Activated T-helper 1 cell treated with anti-CD3 and anti-CD28 coated beads, Interleukin-2, amount 50 U/mL, for 16 hours (primary cell): ENCODE measurements at places on chromosomes 2 and 18.

- no peak for DNase-seq
Measured at GRCh38 chr2:151670846-151671597, 63.3 kb downstream of the NEB start.

DNA sequence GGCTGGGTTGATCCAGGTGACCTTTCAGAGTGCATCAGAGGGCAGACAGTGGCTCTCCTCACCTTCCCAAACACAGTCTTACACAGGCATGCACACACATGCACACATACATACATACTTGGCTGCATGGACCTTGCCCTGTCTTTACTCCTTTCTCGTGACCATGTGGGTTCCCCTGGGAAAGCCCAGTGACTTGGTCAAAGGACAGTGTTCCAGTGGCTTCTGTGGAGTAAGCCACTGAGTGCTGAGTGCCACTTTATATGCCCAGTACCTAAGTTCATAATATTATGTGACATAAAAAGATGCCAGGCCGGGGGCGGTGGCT is 249.4 kb downstream of the MYCN start:
- no peak for DNase-seq

DNA sequence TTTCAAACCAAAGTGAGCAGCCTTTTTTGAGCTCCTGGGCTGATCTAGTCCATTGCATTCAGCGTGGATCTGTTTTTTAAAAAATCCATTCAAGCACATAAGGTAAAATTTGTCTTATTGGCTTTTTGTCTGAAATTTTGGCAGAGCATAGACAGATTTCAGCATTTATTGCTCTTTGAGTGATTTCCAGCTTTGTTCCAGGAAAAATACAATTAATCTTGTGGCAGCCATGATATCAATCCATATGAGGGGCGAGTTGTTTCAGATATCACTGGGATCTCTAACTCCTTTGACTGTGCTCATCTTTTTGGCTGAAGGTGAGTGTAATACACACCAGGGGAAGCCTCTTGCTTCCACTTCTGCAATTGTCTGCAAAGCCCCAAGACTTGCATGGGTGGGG is 523.9 kb downstream of the SLC4A3 start:
- no peak for DNase-seq

DNA sequence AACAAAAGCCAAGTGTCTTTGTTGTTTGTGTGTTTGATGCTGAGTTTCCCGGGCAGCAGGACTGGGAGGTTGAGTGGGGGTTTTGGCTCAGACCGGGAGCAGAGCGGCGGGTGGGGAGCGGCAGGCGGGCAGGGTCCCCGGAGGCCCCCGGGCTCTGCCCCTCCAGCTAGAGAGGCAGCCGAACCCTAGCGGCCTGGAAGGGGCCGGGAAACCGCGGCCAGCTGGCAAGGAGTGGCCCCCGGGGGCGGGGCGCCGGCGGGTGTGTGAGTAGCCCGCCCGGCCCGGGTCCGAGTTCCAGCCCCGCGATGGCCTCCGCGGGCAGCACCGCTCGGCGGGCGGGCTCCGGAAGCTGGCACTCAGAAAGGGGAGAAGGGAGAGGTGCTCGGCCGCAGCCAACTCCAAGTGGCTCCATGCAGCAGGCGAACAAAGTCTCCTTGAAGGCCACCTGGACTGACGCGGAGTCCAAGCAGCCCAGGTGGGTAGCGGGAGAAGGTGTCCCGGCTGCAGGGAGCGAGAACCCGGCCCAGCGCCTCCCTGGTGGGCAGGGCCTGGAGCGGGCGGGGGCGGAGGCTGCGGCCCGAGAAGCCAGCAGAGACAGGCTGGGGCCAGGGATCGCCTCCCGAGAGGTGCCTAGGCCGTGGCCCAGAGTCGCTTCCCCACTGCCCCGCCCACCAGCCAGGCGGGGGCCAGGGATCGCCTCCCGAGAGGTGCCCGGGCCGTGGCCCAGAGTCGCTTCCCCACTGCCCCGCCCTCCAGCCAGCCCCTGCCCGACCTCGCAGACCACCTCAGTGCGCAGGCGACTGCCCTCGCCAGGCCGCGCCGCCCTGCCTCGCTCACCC is at the start of gene ANKRD53:
TSS of gene ANKRD53 (plus strand) at position 290 of the 839 bp plus-strand sequence. CDS start at position 306, 16 bp downstream.
- DNase-seq: no peak

- no peak for DNase-seq
Measured at GRCh38 chr2:9247177-9247576, 40.6 kb downstream of the ASAP2 start.

GRCh38 chr2:199606193-199606780 is 148.5 kb upstream of the SATB2 start:
- no peak for DNase-seq

GRCh38 chr2:173755798-173756197 is 209.4 kb downstream of the SP3 start:
- DNase-seq: no peak

GRCh38 chr2:109242654-109243331 is 113.8 kb downstream of the SH3RF3 start:
- no peak for DNase-seq

DNA sequence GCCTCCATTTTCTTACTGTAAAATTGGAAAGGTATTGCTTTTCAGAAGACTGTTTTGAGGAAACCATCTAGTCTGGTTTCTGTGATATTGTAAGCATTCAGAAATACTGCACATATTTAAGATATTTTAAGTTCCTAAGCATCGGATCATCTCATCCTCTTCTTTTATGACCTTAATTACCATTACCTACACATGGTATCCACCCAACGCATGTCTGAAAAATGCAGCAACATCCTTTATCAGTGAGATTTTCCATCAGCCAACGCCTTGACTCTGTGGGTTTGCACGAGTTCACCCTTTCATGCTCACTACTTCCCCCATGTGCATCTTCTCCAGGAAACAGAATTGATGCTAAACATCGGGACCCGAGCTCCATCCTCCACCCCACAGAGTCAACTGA is 84.3 kb downstream of the COL4A4 start:
- no peak for DNase-seq

GRCh38 chr2:96386470-96386869 is 50.9 kb downstream of the NCAPH start:
- DNase-seq: no peak

DNA sequence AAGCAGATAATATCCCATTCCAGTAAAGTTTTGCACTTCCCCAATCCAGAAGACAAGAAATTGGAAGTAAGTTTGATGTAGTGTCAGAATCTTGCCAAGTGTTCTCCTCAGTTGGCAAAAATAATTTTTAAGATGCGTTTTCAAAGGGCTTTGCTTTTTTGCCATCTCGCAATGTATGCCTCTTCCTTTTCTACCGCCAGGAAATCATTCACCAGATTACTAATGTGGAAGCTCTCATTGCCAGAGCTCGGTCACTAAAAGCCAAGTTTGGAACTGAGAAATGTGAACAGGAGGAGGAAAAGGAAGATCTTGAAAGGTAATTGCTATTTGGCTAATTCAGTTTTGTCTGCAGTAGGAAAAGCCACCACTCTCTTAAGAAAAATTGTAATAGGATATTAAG is 110.7 kb downstream of the RAB3GAP1 start:
- no peak for DNase-seq

DNA sequence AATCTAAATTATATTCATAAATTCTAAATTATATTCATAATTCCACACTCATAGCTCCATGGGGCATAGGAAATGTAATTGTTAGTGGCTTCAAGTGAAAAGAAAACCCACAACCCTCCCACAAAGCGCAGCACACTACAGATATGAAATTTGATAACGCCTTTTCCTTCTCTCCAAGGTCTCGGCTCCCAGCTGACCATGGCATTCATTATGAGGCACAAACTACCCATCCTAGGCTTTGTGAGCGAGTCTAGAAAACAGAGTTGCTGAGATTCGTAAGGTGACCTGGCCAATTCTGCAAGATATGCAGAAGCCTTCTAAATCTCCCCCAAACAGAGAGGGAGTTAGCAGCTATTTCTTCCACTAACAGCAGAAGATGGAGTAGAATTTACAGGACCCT is 5.4 kb downstream of the NPPC start:
- DNase-seq: no peak

- no peak for DNase-seq
Measured at GRCh38 chr18:55351241-55351691, 236.7 kb downstream of the TCF4 start.

- no peak for DNase-seq
Measured at GRCh38 chr2:219462349-219462748, 27.7 kb downstream of the SPEG start.

DNA sequence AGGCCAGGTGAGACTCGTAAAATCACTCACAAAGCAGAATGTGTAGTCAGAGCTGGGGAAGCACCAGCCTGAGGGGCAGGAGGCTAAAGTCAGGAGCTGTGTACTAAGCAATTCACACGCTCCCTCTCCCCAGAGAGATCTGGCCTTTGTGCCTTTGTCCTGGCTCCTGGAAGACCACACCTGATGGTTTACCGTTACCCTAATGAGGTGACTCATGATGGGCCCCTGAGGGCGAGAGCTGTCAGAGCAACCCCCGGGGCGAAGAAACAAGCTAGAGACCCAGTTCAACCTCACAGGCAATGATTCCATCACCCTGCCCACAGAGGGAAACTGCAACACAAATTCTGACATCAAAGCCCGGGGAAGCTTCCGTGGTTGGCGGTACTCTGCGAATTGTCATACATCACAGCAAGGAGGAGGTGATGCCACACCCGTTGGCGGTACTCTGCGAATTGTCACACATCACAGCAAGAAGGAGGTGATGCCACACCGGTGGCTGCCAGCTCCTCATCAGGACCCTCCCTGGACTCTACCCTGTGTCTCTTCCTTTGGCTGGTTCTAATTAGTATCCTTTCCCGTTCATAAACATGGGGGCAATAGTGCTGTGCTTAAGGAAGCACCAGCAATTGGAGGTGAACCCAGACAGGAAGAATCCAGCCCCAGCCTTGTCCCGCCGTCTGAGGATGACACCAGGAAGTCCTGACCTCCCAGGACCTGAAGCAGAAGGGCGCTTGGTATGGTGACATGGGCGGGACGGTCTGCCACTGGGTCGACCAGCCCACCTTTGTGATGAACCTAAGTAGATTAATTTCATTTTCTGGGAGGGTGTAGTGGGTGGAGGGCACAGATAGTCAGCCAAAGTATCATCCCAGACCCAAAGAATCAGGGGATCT is 30.5 kb downstream of the B3GNT7 start:
- no peak for DNase-seq

DNA sequence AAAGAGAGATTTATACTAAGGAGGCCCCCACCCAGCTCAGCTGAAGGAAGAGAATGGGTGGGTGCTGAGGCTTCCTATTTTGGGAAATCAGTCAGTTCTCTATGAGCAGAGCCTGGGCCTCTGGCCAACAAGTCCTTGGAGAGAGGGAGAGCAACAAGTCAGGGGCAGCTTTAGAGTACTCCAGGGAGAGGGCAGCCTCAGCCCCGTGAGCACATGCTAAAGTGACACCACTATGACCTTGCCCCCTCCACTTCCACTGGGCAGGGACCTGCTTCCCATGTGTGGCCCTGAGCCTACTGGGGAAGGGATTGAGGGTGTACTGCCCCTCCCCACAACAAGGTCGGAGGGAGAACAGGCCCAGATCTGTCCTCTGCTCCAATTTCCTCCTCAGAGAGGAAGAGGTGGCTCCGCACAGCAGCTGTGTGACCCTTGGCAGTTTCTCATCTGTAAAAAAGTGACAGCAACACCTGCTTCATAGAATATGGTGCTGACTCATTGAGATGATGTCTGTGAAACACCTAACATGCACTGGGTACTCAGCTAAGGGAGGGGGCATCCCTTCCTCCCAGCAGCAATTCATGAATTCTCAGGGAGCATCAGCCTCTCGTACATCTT is 72.9 kb downstream of the CLHC1 start:
- no peak for DNase-seq

GRCh38 chr2:138712212-138712979 is 67.8 kb downstream of the NXPH2 start:
- no peak for DNase-seq

- no peak for DNase-seq
Measured at GRCh38 chr2:15808204-15808910, 132.0 kb upstream of the MYCN start.

GRCh38 chr2:15976354-15976753 is 36.0 kb downstream of the MYCN start:
- DNase-seq: no peak

DNA sequence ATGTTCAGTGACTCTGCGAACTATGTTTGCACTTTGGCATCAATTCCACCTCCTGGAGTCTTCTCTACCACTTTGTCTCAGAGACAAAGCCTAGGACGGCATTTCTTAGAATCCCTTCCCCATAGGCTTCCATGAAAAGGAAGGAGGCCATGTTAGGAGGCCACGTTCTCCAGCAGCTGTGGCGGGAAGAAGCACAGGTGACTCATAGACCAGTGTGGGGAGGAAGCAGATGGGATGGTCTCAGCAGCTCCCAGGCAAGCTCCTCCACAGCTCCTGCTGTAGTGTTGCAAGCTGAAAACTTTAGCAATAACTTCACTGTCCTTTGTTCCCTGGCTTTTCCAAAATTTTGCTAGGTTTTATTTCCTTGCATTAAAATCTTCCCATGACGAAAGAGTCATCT is 781.3 kb upstream of the ID2 start:
- no peak for DNase-seq

DNA sequence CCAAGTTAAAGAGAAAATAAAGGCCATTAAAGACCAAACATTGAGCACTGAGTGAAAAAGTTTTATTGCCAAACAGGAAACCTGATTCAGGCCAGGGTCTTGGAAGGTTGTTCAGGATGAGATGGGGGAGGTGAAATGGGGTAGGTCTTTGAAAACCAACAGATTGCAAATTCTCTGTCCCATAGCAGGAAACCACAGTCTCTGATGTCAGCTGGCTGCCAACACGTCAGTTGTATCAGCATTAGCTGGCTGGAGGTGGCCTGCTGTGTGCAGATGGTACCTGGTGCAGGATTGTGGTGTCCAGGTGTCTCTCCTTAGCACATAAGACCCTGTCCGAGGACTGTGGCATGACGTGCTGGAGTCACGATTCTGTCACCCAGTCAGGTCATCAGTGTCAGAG is 106.3 kb downstream of the MSH2 start:
- DNase-seq: no peak

DNA sequence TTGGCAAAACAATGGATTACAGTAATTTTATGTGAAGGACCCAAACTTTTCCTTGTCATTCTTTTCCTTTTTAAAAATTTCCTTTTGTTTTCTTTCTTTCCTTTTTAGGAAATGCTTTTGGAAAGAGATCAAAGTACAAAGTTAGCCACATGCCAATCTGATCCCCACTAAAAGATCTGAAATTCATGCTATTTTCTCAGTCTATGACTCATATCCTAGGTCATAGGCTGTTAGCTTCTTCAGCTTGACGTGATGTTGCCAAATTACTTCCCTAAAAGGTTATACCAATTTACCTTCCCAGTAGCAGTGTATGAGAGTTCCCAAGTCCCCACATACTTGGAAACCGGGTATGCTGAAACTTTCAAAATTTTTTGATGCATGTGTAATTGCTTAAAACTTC is 355.3 kb downstream of the INSIG2 start:
- no peak for DNase-seq

- no peak for DNase-seq
Measured at GRCh38 chr2:45401431-45401922, 209.6 kb downstream of the SRBD1 start.
